ENCODE measurements at places on chromosomes 6 and 20. TPM values are rescaled to one million over a fixed set of nuclear protein-coding genes. Genes with fewer than 3 reads are reported as not detected.

GRCh38 chr20:9015984-9016324, 52.9 kb upstream of the PLCB4 start:
- H3K27ac ChIP-seq, result no peak overlapping the region
- no peaks in the 10 kb centered on the region for H3K36me3 ChIP-seq
- H3K4me3 ChIP-seq, result no peak overlapping the region
- H3K27me3 ChIP-seq, result no peaks in the 10 kb centered on the region
- H3K4me1 ChIP-seq, result no peaks in the 10 kb centered on the region
- DNase-seq, result no peak

DNA sequence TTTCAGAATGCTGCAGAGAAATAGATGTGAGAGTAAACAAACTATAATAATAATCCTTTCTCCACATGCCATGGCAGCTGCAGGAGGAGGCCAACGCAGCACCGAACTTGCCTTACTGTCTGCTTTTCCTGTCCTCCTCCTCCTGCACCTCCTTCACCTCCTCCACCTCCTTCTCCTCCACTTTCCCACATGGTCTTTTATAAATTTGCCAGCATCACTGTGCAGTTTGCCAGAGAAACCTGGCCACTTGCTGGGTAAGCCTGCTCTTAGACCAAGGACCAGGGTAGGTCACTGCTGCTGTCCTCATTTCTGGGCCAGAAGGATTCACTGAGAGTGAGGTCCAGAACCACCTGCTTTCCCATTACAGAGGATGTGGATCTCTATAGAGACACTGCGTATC, 8.7 kb downstream of the SGK1 start:
- peaks cover 11% of the 10 kb centered on the region for H3K27me3 ChIP-seq
- no peak for DNase-seq
- no peak overlapping the region for H3K27ac ChIP-seq
- no peak overlapping the region for H3K4me3 ChIP-seq

The GLP1R gene
- total RNA-seq, result not detected

- H3K36me3 ChIP-seq, result peaks cover 5% of the 10 kb centered on the region
- no peaks in the 10 kb centered on the region for H3K27me3 ChIP-seq
- H3K4me1 ChIP-seq, result peaks cover 37% of the 10 kb centered on the region
- no peak overlapping the region for H3K27ac ChIP-seq
Measured at GRCh38 chr20:10430000-10430466, 4.0 kb downstream of the MKKS start.
